Stimulated activated CD4-positive, alpha-beta T cell treated with anti-CD3 and anti-CD28 coated beads, Interleukin-1b, Interleukin-23, amount 100 ng/mL, for 1 hour (primary cell): ENCODE measurements at places on chromosomes 12 and 14.

- no peak for DNase-seq
Observed at GRCh38 chr14:54010981-54011380, 54.4 kb upstream of the BMP4 start.

DNA sequence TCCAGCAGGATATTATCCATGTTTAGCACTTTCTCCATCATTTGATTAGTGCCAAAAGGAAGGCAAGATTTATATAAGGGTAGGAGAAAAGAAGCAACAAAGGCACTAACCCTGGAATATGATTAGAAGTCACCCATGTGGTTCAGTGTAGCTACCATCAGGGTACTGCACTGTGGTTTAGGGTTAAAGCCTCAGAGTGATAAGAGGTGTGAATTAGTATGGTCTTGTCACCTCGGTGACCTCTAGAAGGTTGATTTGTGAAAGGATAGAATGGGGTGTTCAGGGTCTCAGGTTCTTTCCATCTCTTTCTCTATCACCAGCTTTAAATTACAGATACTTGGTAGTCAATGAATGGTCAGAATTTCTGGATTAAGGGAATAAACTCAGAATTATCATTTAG, 103.0 kb upstream of the TMTC2 start:
- no peak for DNase-seq

GRCh38 chr14:92863286-92864080, 59.5 kb upstream of the CHGA start:
- no peak for DNase-seq

- peak; percentile 22 for DNase-seq
Observed at GRCh38 chr14:90820958-90821357, 4.7 kb upstream of the TTC7B start.

- no peak for DNase-seq
Observed at GRCh38 chr14:62209287-62209899, 447.2 kb downstream of the SNAPC1 start.

- no peak for DNase-seq
Observed at GRCh38 chr12:13368431-13368830, 171.9 kb downstream of the EMP1 start.

- no peak for DNase-seq
Observed at GRCh38 chr14:49879646-49880204, 13.2 kb upstream of the ARF6 start.

DNA sequence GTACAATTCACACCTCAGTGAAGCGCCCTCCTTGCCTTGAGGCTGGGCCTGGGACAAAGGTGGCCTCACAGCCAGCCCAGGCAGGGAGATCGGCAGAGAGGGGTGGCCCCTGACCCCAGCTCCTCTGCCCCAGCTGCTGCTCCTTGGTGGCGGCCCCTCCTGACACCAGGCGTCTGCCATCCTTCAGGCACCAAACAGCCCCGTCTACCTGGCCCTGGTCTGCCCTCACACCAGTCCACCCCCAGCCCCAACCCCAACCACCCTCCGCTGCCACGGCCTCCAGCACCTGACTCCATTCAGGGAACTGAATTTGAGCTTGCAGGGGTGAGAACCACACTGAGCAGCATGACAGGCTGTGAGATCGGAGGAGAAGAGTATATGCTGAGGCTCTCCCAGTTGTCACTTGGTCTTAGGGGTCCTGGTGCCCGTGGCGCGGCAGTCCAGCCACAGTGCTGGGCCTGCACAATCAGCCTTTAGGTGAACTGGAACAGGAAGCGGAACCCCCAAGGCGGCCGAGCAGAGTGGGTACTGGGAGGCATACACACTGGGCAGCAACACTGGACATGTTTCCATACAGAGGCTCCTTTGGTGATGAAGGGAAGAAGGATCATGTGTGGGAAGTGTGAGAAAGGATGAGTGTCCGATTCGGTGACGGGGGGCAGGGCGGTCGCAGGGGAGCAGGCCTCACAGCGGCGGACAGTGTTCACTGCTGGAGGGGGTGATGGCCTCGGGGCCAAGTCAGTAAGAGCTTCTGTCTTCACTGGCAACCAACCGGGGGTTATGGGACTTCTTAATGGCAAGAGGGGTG, 18.7 kb downstream of the ZFYVE21 start:
- DNase-seq: no peak

DNA sequence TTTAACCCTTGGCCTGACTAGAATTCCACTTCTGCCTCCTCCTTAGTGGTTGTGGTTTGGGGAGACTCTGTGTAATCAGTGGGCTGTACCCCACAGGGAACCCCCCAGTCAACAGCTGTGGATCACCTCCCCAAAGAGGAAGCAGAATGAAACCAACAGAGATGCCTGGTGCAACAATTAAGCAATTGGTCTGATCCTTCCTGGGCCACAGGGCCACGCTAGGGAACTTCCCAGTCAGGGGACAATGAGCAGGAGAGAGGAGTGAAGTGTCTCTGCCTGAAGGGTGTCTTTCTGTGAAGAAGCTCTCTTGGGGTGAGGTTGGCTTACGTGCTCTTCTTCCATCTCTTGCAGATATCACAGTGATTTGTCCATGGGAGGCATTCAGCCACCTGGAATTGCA, 8.2 kb downstream of the PDE6H start:
- DNase-seq: no peak

DNA sequence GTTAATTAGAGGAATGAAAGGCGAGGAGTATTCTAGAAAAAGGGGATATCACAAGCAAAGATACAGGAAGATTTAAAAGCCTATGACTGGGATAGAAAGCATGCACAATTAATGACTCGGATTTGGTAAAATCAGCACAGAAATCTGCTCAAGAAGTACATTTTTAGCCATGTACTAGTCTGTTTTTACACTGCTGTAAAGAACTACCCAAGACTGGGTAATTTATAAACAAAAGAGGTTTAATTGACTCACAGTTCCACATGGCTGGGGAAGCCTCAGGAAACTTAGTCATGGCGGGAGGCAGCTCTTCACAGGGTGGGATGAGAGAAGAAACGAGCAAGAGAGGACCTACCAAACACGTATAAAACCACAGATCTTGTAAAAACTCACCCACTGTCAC, 716.3 kb upstream of the MDGA2 start:
- DNase-seq: no peak

- peak; percentile 21 for DNase-seq
Observed at GRCh38 chr14:67487937-67488893, at the start of gene TMEM229B. Gene TMEM229B, minus strand, starts transcription at chr14:67488721. Its CDS starts 14,798 bp downstream, at chr14:67473923.

- no peak for DNase-seq
Observed at GRCh38 chr14:30420515-30420914, 138.4 kb upstream of the G2E3 start.

DNA sequence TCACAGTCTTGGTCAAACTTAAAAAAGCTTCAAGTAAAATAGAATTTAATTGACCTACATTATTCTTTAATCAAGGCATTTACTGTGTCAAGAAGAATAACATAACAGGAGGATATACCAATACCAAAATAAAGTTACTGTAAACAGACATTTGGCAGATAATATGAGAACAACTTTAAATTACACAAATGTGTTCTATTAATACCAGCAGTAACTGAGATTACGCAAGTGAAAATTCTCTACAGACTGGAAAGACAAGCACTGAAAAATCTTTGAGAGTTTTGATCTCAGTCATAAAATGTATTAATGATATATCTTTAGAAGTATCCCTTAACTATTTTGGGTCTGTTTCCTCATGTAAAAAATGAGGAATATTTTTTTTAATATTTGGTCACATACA, 169.2 kb upstream of the SOX5 start:
- no peak for DNase-seq

DNA sequence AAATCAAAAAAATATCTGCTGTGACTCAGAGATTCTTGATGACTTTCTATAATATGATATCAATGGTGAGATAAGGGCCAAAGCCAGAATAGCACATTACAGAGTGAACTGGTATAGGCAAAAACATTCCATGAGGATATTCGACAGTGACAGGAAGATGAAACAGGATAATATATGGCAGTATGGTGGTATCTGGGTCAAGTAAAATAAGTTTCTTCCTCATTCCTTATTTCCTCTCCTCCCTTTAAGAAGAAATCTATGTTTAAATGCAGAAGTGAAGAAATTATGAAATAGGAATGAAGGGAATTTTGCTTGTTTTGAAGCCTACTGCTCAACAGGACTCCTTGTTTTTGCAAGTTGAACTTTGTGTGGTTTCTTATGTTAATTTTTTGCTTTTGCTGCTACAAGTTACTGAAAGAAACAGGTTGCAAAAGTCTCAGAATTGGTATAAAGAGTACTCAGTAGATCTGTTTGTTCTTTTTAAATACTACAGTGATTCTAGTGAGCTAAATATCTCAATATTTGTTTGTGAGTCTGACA, 7.0 kb downstream of the ACSS3 start:
- no peak for DNase-seq

DNA sequence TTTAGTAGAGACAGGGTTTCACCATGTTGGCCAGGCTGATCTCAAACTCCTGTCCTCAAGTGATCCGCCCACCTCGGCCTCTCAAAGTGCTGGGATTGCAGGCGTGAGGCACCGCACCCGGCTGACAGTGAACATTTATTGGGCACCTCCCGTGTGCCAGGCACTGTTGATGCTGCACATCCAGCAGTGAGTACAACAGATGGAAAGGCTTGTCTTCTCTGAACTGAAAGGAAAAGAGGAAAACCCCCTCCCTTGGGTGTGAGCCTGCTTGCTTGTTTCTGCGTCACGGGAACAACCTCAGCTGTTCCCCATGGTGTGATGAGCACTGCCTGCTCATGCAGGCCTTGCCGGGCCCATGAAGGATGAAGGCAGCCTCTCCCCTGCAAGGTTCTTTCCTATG, 39.5 kb downstream of the DGLUCY start:
- DNase-seq: no peak

DNA sequence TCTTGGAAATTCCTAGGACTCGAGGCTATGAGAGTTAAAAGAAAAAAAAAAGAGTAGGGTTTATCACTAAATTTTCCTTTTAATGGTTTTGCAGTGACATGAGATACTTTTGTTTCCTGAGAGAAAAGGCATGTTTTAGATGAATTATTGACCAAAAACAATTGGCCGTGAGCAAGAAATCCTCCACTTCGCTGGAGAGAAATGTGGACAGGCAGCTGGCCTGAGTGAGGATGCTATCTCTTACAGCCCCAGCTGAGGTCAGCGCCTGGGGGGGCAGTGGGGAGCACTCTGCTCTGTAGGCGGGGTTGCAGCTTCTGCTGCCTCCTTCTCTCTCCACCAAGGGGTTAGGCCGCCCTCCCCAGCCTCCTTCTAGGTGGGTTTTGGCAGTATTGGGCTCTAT, 54.7 kb downstream of the PRIMA1 start:
- no peak for DNase-seq

GRCh38 chr12:76591476-76591875, 31.9 kb upstream of the OSBPL8 start:
- no peak for DNase-seq

DNA sequence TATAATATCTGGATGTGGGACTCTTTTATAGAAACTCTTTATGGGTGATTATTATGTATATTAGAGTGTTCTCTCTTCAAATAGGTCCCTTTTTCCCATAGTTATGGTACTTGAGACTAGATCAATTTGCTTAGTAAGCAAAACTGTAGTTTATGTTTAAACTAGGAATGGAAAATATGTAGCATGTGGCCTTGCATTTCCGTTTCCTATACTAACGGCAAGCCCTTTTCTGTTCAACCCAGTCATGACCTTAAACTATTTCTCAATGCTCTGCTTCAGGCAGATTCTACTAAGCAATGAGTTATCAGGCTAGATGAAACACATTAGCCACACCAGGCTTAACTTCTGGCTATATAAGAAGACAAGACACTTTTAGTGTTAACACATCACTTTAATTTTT, 84.6 kb downstream of the OTOGL start:
- no peak for DNase-seq

- DNase-seq: no peak
Observed at GRCh38 chr14:60632257-60632656, 17.0 kb downstream of the SIX1 start.

DNA sequence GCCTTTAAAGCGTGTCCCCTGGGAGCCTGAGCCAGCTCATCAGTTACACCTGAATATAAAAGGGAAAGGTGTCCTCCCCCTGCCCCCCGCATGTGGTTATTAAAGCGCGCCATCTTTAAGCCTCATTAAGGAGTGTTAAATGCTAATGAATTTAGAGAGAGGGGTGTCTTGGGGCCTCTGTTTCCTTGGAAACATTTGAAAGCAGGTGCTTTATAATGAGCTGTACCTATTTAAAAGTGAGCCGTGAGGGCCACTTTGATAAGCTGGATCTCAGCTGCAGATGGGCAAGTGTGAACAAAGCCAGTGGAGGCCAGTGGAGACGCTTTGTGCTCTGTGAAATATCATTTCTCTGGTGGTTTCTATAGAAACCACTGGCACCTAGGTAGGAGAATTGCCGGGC, 84.0 kb downstream of the BEGAIN start:
- DNase-seq: no peak

- no peak for DNase-seq
Observed at GRCh38 chr14:50859296-50859624, 12.6 kb upstream of the ABHD12B start.
